Heart left ventricle (tissue), 16 donors: ENCODE measurements at places on chromosomes 3 and 15. TPM values are rescaled to one million over a fixed set of nuclear protein-coding genes. Genes with fewer than 3 reads are reported as not detected.

DNA sequence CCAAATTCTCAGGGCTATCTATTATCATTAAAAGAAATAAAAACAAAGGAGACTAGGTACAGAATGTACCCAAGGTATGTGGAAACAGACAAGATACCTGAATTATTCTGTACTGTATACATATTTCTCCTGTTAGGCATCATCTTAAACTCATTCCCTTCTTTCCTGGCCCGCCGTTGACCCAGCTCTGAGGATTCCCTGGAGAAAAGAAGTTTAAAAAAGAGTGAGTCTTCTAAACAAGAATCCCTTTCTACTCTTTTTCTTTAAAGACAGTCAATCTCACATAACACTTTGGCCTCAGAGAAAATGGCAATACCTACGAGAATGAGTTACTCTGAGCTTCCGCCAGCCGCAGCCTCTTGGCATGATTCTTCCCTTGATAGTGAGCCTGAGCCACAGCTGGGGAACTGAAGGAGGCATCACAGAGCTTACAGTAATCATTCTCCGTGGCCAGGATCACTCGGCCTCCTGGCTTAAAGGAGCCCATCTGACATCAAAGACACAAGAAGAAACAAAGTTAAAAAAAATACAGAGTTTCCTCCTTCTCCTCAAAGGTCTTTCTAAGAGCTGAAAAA, 44.2 kb downstream of the ZMAT3 start:
- no peak overlapping the region for H3K27ac ChIP-seq
- no peak overlapping the region for H3K4me3 ChIP-seq
- no peaks in the 10 kb centered on the region for H3K4me1 ChIP-seq
- no peak for DNase-seq
- peaks cover 24% of the 10 kb centered on the region for H3K36me3 ChIP-seq

DNA sequence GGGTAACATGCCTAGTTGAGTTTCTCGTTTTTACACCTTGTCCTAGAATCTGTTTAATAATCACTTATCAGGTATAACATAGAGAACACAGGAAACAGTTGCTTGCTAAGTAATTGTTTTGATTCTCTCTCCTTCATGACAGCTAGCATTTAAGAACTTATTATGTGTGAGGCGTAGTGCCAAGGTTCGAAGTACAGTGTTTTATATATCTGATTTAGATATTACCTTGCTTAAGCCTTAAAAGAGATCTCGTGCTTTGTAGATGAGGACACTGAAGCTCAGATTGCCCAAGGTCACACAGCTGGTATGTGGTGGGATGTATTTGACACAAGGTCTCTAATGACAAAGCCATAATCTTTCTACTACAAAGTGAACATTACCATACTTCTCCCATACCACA, 29.0 kb upstream of the IFT57 start:
- no peaks in the 10 kb centered on the region for H3K36me3 ChIP-seq
- H3K4me1 ChIP-seq, result no peaks in the 10 kb centered on the region
- H3K4me3 ChIP-seq, result no peak overlapping the region
- no peak overlapping the region for H3K27ac ChIP-seq
- no peaks in the 10 kb centered on the region for H3K27me3 ChIP-seq

DNA sequence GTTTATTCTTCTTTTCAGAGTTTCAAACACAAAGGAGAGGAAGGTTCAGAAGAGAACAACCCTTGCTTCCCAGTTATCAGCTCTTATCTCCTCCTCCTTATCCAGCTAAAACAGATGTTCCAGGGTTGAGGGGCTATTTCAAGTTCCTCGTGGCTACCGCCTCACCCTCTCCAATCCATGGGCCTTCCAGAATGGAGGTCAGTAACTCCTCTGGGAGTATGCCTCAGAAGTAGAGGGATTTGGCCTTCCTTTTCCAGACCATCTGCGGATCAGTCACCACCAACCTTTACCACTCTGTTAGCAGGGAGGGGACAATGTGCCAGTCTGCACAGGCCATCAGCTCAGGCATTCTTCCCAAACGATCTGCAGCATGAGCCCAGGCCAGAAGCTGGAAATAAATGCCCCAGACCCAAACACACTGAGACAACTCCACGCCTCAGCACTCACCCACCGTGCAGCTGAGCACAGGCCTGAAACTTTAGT, 14.8 kb downstream of the HTR3C start:
- H3K36me3 ChIP-seq, result no peaks in the 10 kb centered on the region
- no peaks in the 10 kb centered on the region for H3K4me1 ChIP-seq
- H3K27ac ChIP-seq, result no peak overlapping the region
- no peak for DNase-seq
- no peak overlapping the region for H3K4me3 ChIP-seq

DNA sequence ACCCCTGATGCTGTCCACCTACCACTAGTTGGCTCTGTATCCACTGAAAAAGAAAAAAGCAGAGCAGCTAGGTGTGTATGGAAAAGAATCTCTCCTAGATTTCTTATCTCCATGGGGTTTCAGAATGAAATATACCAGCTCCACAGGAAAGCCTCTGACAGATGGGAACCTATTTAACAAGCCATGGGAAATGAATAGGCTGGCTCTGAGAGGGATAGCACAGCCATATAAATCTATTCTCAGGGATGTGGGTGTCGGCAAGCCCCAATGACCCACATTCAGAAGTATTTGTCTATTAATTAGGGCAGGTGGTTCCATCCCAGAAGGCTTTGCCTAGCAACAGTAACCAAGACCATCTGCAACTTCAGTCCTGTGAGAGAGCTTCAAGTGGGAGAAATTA, 694.1 kb downstream of the AGBL1 start:
- H3K4me1 ChIP-seq, result no peaks in the 10 kb centered on the region
- no peak overlapping the region for H3K27ac ChIP-seq
- no peaks in the 10 kb centered on the region for H3K36me3 ChIP-seq
- H3K4me3 ChIP-seq, result no peak overlapping the region
- no peaks in the 10 kb centered on the region for H3K27me3 ChIP-seq

Gene GOLGA6A
- not detected for total RNA-seq

- H3K27me3 ChIP-seq, result no peaks in the 10 kb centered on the region
- no peak overlapping the region for H3K27ac ChIP-seq
- no peak overlapping the region for H3K4me3 ChIP-seq
- H3K4me1 ChIP-seq, result no peaks in the 10 kb centered on the region
These were observed 106.5 kb downstream of the IQCH start for GRCh38 chr15:67361100-67361499.

DNA sequence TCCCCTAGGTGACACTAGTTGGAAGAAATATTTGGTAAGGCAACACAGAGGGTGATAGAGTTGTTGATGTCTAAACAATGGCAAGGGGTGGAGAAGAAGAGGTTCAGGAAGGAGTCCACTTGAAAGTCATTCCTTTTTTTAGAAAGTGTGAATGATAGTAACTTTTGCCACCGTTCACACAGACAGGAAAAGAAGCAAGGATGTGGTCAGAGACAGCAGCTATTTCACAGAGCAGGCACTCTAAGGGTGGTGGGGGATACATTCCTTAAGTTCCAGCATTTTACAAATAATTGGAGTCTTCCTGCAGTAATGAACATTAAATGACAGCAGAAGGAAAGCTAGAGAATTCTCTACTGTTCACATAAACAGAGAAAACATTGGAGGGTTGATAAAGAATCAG, 75.4 kb upstream of the ZNF385D start:
- H3K4me1 ChIP-seq, result no peaks in the 10 kb centered on the region
- no peak overlapping the region for H3K4me3 ChIP-seq
- no peak for DNase-seq
- H3K36me3 ChIP-seq, result no peaks in the 10 kb centered on the region
- H3K27me3 ChIP-seq, result no peaks in the 10 kb centered on the region

Gene CD86
- 0.89 TPM for total RNA-seq

DNA sequence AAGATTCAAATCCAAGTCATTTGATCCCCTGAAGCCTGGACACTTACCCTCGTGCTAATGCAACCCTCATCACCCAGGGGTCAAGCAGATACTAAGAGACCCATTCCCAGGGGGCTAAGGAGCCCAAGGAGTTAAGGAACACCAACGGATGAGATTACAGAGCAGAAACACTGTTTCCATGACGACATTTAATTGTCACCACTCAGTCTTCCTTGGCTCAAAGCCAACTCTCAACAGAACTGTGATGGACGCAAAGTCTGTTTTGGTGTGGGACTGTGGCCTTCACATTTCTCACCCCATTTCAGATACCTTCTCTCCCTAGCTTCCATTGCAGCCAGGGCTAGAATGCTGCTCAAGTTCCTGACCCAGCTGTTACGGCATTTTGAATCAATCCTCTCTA, 383.5 kb upstream of the WNT5A start:
- H3K4me1 ChIP-seq, result no peaks in the 10 kb centered on the region
- no peaks in the 10 kb centered on the region for H3K27me3 ChIP-seq
- H3K36me3 ChIP-seq, result no peaks in the 10 kb centered on the region

Gene CLRN1
- total RNA-seq, result not detected

GRCh38 chr3:172546105-172546504, 22.9 kb upstream of the TNFSF10 start:
- H3K27me3 ChIP-seq, result no peaks in the 10 kb centered on the region
- H3K4me3 ChIP-seq, result no peak overlapping the region
- no peaks in the 10 kb centered on the region for H3K4me1 ChIP-seq

Gene TMEM87A
- total RNA-seq, result 19.7 TPM

GRCh38 chr3:49673715-49674496, at the start of gene APEH:
Gene APEH (plus strand): TSS chr3:49674351. CDS start chr3:49674402, 51 bp downstream.
- peak; percentile 97 for DNase-seq
- H3K4me1 ChIP-seq, result peaks cover 18% of the 10 kb centered on the region
- H3K4me3 ChIP-seq, result peak within 1 kb of the TSS; percentile 84

Gene GPR15
- not detected for total RNA-seq

DNA sequence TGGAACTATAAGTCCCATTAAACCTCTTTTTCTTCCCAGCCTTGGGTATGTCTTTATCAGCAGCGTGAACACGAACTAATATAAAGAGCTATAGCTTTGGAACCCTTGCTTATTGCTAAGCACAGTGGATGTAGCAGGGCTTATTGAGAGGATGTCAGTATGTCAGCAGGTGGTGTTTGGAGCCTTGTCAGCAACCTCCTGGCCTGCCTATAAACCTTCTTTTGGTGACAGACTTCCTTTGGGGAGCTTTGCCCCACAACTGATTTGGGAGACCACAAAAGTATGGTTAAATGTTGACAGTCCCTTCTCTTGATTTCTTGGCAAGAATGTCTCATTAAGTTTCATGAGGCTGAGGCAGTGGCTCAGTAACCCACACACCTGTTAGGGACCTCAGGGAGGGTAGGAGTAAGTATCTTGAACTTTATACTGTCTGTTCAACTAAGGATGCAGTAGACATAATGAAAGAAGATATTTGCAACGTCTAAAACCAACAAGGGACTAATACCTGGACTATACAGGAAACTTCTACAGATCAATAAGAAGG, 14.8 kb downstream of the CCNDBP1 start:
- H3K4me3 ChIP-seq, result no peak overlapping the region
- H3K27me3 ChIP-seq, result no peaks in the 10 kb centered on the region
- no peak overlapping the region for H3K27ac ChIP-seq

GRCh38 chr15:34223904-34224596, 766 bp upstream of the EMC4 start:
- H3K36me3 ChIP-seq, result peaks cover 9% of the 10 kb centered on the region
- H3K4me1 ChIP-seq, result peaks cover 15% of the 10 kb centered on the region
- DNase-seq, result no peak
- peak overlapping the region; percentile 97 for H3K27ac ChIP-seq

GRCh38 chr15:58391088-58391487, 40.7 kb upstream of the LIPC start:
- no peak for DNase-seq
- no peaks in the 10 kb centered on the region for H3K36me3 ChIP-seq
- H3K27ac ChIP-seq, result no peak overlapping the region
- H3K4me3 ChIP-seq, result no peak overlapping the region
- no peaks in the 10 kb centered on the region for H3K4me1 ChIP-seq

DNA sequence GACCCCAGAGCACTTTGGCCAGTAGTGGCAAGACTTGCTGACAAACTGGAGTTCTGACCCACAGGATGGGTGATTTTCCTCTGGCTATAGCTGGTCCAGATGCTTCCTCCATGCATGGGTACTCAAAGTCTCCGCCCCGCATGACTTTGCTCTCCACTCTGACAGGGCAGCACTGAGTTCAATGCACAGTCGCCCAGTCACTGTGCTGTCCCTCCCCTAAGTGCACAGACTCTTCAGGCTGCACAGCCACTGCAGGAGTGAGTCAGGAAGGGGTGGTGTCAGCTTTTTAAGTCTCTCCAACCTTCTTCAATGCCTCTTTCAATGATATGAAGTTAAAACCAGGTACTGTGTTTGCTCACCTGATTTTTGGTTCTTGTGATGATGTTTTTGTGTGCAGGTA, 17.8 kb downstream of the TEX9 start:
- H3K27me3 ChIP-seq, result no peaks in the 10 kb centered on the region
- no peak overlapping the region for H3K4me3 ChIP-seq
- no peaks in the 10 kb centered on the region for H3K4me1 ChIP-seq
- no peak overlapping the region for H3K27ac ChIP-seq
- no peaks in the 10 kb centered on the region for H3K36me3 ChIP-seq
- no peak for DNase-seq

GRCh38 chr3:36379872-36380220, 458 bp upstream of the STAC start:
- H3K4me3 ChIP-seq, result peak overlapping the region; percentile 47
- H3K36me3 ChIP-seq, result no peaks in the 10 kb centered on the region
- no peak overlapping the region for H3K27ac ChIP-seq
- DNase-seq, result no peak

Gene IQCF6
- total RNA-seq, result not detected

- H3K27me3 ChIP-seq, result no peaks in the 10 kb centered on the region
- H3K4me3 ChIP-seq, result no peak overlapping the region
- H3K4me1 ChIP-seq, result peaks cover 22% of the 10 kb centered on the region
- H3K36me3 ChIP-seq, result peaks cover 4% of the 10 kb centered on the region
- no peak overlapping the region for H3K27ac ChIP-seq
These were observed 28.9 kb downstream of the NR2C2 start for GRCh38 chr3:14976317-14976716.

DNA sequence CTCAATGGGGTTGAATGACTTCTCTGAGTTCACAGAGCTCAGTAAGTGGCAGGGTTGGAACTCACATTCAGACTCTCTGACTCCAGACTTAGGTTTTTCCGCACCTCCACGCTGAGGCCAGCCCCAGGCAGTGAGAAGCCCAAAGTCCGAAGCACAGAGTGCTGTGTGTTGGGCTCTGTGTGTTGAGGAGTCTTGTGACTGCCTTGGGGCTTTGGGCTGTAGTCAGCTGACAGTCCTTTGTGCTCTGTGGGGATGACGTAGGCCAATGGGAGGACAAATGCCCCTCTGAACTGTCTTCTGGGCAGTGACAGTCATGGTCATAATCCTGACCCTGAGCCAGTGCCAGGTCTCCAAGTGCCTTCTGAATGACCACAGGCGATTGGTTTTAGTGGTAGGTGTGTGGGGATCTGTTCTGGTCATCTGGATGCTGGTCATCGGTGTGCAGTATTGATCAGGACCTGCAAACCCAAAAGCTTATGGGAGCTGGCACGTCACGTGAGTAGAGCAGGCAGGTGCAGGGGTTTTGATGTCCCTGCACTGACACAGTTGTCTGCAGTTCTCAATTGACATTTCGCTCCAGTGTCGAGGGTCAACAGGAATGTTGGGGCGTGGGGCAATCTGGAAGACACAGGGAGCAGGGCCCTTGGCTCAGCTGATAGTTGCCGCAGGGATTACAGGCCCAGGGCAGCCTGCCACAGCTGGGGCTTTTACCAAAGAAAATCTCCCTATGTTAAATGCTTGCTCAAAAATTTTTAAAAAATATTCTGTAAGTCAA, 45.3 kb downstream of the CAPN3 start:
- no peaks in the 10 kb centered on the region for H3K4me1 ChIP-seq
